Bone marrow (tissue), 2 donors: ENCODE measurements at places on chromosomes 12 and 14.

GRCh38 chr14:55593698-55594097, 13.7 kb downstream of the KTN1 start:
- no peak for DNase-seq

- DNase-seq = no peak
These were observed 947 bp upstream of the LRRC9 start for GRCh38 chr14:59918824-59919569.

GRCh38 chr12:114769634-114770033, 85.7 kb upstream of the TBX3 start:
- DNase-seq = no peak

DNA sequence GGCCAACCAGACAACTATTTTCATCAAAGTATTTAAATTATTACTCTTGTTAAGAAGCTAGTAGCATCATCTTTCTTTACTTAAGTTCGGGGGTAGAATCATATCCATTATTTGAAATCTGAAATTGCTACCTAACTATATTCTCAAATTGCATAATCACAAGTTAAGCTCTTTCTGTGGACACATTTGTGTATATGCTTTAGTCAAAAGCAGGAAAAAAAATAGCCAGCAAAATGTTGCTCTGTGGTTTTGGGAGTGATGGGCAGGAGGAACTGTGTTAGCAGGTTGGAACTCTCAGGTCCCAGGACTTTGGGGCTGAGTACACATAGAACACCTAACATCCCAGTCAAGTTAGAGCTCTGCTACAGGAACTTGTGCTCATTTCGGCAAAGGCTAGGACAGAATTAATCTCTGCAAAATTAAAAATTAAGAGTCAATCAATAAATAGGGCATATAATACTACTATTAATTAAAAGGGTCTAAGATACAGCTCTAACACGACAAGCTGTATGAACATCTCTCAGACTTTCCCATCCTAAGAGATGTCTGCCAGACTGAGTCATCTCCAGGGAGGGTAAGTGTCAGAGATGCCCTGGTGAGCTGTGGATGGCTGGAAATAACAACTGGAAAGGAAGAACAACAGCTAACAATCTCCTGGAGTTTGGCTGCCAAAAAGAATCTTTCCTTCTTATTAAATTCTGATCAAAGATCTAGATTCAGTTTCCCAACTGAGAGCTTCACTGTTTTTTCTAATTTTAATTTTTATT, 203.5 kb upstream of the GZMB start:
- no peak for DNase-seq

DNA sequence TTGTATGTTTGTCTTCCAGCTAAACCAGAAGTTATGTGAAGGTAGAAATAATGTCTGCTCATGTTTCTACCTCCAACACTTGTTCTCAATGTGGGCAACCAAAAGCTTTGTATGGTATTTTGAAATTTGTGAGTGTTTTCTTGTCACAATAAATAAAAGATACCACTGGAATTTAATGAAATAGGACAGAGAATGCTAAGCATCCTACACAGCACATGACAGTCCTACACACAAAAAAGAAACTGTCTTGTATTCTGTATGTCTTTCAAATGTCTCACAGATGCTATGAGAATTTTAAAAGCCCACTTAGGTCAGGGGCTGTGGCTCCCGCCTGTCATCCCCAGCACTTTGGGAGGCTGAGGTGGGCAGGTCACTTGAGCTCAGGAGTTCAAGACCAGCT, 68.9 kb downstream of the RALGAPA1 start:
- DNase-seq = no peak

DNA sequence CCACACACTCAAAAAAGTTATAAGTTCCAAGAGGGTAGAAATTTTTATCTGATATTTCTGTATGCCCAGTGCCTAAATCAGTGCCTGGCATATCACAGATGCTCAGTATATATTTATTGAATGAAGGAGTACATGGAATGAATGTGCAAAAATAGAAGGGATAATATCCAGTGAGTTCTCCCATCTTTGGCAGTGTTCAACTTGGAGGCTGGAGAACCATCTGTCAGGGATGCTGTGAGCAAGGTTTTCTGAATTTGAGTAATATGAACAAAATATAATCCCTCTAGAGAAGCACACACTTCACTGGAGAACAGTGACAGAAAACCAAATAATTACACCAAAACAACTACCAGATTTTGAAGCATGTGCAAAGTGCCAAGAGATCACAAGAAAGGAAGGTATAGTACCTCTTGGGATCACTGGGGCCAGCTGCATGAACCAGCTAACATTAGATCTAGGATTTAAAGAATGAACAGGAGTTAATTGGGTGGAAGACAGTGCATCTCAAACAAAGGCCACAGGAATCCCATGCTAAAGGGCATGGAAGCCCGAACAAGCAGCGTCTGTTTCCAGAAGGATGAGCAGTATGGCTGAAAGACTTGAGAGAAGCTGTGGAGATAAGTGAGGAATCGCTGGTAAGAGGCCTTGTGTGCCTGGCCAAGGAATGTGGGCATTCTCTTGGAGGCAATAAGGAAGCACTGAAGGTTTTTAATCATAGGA, 11.5 kb downstream of the SLC8A3 start:
- no peak for DNase-seq

- DNase-seq = peak; percentile 88
These were observed 27.4 kb upstream of the STON2 start for GRCh38 chr14:81427348-81428058.
